C1 segment of cervical spinal cord (tissue), 14 donors: ENCODE measurements at places on chromosomes 12 and 14.

- no peak for DNase-seq
These were observed 22.6 kb upstream of the LUM start for GRCh38 chr12:91133871-91134270.

GRCh38 chr12:32139064-32139421 lies 32.4 kb downstream of the BICD1 start:
- no peak for DNase-seq

DNA sequence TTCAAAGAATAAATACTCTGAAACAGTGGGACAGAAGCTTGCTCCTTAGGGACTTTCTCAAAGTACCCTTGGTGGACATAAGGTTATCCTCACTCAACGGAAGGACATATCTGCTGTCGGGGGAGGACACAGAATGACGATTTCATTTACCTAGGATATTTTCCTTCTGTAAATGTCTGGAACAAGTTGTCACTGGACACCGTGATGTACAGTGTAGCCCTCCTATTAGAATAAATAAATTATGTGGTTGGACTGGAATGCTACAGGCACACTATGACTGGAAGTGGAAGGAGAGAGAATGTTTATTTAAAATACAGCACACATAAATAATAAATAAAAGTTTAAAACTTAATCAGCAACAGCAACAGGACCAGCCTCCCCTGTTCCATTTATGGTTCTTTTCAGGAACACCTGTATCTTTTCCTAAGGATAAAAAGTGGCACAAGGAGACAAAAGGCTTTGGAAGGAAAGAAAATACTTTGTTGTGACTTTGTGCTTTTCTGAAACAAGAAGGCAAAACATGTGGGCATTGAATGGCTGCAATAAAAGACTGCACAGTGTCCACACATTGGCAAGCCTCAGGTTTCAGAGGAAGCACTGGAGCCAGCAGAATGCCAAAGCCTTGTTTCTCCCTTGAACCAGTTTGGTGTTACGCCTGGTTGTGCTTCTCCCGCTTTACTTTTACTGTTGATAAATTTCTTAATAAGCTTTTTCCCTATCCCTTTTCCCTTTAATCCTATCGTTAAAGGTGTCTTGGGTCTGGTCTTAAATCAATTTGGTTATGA lies 36.8 kb downstream of the FGD4 start:
- no peak for DNase-seq

- no peak for DNase-seq
These were observed 63.4 kb downstream of the DACT1 start for GRCh38 chr14:58701156-58701555.

DNA sequence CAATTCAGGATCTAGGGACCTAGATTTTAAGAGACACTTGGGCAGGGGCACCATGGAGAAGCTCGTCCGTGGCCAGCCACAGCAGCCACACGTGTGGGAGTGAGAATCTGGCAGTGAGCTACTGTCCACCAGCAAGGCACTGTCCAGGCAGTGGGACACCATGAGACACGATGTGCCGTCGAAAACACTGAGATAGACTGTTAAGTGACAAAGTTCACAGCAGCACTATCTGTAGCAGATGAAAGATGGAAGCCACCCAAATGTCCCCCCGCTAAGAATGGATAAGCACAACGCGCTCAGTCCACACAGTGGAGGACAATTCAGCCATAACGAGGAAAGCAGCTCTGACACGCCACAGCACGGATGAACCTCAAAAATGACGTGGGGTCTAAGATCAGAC lies 19.7 kb downstream of the RILPL1 start:
- DNase-seq, result no peak

DNA sequence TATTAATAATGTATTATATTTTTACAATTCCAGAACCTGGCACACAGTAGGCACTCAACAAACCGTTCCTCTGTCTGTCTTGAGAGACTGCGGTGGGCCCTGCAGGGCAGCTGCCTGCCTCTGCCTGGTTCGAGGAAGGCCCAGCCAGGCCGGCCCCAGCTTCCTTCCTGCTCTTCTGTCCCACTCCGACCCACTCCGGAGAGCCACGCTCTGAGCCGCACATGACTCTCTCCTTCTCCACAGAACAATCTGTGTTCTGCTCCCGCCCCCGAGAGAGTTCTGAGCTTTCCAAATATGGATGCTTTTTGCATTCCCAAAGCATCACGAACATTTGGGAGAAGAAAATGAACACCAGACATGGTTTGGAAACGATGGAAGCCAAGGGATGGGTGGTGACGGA lies 57.3 kb downstream of the TTC7B start:
- DNase-seq, result no peak

- DNase-seq, result no peak
These were observed 14.4 kb upstream of the TUNAR start for GRCh38 chr14:95862243-95862642.

- DNase-seq, result no peak
These were observed 75.9 kb upstream of the C14orf180 start for GRCh38 chr14:104503691-104504090.

GRCh38 chr14:59427653-59428580 lies 37.3 kb downstream of the GPR135 start:
- DNase-seq, result no peak

DNA sequence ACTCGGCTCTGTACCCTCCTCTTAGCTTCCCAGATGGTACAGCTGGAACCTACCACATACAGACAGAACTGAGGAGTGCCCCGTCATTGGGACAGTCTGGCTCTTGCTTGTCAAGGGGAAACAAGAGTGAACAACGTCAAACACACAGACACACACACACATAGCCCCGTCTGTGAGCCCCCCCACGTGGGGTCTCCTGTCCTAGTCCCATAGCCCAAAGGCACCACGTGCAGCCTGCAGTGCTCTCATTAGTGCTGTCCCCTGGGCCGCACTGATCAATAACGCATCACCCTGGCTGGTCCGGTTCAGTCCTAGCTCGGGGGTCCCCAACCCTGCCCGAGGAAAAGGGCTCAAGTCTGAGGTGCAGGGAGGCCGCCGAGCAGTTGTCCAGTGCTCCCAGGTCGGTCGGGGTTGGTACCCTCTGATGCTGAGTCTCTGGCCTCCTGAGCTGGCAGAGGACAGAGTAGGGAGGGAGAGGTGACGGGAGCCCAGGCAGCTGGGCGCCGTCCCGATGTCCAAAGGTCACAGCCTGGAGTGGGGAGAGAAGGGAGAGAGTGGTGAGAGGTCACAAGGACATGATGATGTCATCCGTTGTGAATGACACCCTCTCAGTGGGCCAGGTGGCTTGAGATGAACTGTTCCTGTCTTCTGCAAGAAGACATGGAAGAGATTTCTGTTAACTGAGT lies 105.4 kb upstream of the NOS1 start:
- no peak for DNase-seq
